ENCODE measurements at places on chromosomes 2 and 18.

DNA sequence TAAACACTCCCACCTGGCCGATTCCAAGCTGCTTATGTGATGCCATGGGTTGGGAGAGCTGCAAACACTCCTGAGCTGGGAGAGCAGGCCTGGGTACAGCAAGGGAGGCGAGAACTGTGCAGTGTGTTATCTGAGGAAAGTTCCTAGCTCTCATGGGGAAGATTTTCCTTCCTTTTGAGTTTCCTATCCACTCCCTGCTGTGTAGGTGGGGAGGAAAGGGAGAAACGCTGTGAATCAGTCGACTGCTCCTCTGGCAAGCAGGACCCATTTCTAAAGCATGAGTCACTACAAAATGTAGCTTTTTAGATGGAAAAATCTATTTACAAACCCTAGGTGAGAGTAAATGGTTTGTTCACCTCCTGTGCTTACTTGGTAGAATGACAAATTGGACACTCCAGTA lies 80.4 kb downstream of the SH3RF3 start:
- DNase-seq = no peak

DNA sequence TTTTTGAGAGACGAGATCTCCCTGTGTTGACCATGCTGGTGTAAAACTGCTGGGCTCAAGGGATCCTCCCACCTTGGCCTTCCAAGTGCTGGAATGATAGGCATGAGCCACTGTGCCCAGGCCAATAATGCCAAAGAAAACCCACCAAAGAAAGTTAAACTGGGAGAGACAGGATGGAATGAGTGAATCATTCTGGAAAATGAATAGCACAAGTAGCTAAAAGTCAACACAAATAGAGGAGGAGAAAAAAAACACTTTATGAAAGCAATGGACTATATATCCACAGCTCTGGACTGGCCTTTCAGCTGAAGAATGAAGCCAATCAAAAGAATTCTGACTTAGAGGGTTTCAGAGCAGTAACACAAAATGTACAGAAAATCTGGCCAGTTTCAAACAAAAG lies 23.9 kb downstream of the IAH1 start:
- no peak for DNase-seq

GRCh38 chr2:224466304-224466895 lies 64.5 kb upstream of the FAM124B start:
- DNase-seq = no peak

DNA sequence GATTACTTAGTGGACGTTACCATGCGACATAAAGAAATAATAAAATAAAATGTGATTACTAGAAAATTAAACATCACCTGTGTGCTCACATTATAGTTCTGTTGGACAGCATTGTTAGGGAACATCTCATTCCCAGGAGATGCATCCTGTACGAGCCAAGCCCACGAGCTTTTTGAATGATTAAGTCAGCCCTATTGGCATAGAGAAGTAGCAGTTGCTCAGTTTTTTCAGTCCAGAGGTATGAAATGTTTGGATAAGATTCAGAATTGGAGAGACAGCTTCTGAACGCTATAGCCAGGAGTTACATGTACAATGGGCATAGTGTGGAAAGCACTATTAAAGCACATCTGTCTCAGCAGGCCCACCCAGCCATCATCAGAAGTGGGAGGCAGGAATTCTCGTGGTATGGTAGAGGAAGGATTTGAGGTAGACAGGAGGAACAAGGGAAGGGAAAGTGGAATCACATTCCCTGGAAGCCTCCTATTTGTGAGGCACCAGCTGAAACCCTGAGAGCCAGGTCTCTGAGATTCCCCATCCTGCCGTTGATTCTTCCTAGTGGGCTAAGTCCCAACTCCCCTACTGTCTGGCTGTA lies 8.6 kb downstream of the SPATS2L start:
- DNase-seq = no peak

DNA sequence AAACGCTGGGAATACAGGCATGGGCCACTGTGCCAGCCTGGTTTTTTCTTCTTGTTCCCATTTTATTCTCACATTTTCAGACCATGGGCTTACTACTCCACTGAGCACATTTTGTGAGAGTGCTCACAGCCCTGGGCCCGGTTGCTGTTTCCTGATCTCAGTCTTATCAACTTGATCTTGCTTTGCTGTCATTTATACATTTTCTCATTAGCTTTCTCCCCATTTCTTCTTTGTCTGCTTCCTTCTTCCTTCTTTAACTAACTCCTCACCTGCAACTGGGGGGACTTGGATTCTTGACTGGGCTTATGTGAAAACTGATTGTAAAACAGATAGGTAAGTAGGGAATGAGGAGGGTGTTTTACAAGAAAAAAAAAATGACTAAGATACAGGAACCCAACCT lies 117.3 kb downstream of the PLB1 start:
- no peak for DNase-seq

- DNase-seq = no peak
Observed at GRCh38 chr2:107511970-107512789, 314.5 kb upstream of the RGPD4 start.

- DNase-seq = no peak
Observed at GRCh38 chr18:59052965-59053820, 86.5 kb upstream of the SEC11C start.

GRCh38 chr2:20428717-20429490 lies 18.0 kb upstream of the RHOB start:
- no peak for DNase-seq

DNA sequence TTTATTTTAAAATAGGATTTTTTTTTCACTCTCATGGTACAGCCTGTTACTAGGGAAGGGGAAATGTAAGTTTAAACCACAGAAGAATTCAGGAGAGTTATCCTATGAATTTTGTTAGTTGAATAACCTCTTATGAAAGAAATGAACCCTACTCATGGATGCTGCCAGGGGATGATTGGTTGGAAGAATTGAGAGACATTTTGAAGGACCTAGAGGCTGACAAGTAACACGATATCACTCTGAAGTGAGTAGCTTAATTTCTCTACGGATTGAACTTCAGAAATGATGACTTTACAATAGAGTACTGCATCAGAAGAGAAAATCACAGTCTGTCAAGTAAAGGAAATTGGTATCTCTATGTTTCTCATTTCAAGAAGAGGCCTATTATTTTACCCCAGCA lies 1346.2 kb downstream of the SUCLG1 start:
- no peak for DNase-seq

- no peak for DNase-seq
Observed at GRCh38 chr2:7649461-7650228, 732.4 kb downstream of the RNF144A start.

GRCh38 chr2:137937246-137937645 lies 27.0 kb upstream of the HNMT start:
- no peak for DNase-seq

GRCh38 chr2:40197121-40197520 lies 254.8 kb downstream of the SLC8A1 start:
- DNase-seq = no peak

DNA sequence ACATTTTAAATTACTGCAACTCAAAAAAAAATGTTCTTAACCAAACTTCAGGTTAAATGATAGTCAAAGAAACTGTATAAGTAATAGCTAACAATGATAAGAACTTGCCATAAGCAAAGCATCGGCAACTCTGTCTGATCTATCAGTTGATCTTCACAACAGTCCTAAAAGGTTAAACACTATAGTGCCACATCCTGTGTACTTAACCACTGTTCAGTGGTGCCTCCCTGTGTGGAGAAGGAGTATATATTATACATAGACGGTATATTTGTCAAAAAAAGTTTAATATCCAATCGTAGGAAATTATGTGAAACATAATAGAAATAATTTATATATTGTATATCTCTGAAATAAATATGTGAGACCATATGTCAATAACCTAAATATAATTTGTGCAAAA lies 13.0 kb downstream of the DTNA start:
- DNase-seq = no peak

- DNase-seq = peak; percentile 17
Observed at GRCh38 chr18:62586151-62586774, 63.4 kb downstream of the ZCCHC2 start.

- DNase-seq = no peak
Observed at GRCh38 chr18:62572456-62572855, 49.6 kb downstream of the ZCCHC2 start.

DNA sequence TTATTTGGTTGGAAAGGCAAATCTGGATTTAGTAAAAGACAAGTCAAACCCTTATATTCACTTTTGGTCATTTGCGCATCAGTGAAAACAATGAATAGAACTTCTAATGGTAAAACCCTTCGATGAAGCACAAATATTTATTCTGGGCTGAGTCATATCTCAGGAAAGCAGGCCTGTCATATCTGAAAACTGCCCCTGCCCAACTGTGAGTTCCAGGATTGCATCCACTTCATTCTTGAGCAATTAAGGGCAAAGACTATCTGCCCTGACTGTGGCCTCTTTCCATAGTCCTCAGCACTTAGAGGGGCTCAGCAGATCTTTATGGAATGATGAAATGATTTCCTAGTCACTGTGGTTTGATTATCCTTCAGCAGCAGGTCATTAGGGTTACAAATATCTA lies 795.2 kb upstream of the ID2 start:
- DNase-seq = no peak

DNA sequence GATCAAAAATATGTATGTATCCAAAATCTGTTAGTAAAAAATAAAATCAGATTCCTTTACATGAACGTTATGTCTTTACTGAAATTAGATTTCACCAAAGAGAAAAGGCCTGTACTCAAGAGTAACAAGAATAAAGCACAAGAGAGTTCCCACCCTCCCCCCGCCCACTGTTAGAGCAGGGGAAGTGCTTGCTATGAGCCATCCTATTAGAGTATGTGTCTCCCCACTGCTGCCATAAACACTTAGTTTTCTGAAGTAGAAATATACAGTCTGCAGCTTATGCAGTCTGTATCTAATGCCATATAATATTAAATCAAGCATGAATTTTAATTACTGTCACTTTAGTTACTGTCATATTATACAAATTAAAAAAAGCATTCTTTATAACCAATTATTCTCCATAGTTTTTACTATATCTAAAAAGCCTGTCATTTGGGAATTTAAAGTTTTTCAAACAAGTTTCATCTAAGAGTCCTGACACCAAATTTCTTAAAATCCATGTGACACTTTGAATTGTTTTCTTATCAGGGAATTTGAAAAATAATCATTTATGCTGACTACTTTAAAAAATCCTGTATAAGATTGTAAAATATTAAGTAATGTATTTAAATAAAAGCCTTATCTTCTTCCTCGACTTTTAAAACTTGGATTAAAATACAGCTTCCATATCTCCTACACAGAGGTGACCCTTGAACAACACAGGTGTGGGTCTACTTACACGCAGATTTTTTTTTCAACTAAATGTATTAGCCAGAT lies 51.8 kb upstream of the GPR75 start:
- DNase-seq = no peak

GRCh38 chr18:31819106-31819924 lies 58.6 kb upstream of the SLC25A52 start:
- no peak for DNase-seq

DNA sequence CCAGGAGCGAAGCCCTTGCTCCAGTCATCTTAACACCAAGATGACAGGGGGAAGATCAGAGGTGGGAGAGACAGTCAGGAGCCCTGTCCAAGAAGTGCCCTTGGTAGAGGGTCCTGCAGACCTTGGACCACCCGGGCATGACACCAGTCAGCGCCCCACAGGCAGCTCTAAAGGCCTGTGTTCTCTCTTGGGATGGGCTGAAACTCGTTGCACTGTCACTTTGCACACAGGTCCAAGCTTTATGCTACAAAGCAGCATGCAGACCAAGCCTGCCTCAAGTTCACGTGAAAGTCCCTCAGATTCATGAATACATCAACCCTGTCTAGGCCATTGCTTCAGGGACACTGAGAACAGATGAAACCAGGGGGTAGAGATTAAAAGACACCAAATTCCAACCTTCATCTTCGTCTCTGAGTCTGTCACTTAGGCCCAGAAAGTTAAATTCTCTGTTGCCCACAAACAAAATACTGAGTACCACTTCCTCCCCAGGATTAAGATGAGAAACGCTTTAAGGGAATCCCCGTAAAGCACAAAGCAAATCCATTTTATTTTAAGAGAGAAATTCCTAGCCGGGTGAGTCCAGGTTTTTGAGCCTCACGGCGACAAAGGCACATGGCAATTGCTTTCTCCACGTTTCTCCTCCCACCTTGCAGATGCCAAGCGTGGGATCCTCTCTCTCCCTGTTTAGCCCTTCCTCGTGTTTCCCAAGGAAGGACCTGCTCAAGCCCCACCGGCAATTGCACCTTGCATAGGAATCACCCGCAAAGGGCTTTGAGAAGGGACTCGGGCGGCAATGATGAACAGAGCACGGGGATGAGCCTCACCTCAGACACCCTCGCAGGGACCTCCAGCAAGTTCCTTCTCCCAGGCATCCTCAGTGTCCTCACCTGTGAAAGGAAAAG lies 75.0 kb upstream of the ID2 start:
- no peak for DNase-seq

DNA sequence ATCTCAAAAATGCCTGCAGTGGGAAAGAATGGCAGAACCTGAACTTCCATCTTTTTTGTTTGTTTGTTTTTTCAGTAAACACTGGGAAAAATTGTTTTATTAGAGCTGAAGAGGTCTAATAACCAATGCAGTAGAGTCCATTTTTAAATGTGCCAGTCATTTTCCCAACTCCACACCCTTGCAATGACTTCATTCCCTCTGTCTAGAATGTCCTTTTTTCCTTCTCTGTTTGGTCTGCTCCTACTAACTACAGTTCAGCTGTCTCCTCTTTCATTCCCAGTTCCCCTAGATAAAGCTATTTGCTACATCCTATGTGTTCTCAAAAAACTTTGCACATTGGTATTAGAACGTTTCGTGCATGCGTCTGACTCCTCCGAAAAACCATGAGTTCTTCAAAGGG lies 9.3 kb upstream of the RAPH1 start:
- no peak for DNase-seq

- DNase-seq = no peak
Observed at GRCh38 chr2:124921191-124921590, 896.1 kb downstream of the CNTNAP5 start.

DNA sequence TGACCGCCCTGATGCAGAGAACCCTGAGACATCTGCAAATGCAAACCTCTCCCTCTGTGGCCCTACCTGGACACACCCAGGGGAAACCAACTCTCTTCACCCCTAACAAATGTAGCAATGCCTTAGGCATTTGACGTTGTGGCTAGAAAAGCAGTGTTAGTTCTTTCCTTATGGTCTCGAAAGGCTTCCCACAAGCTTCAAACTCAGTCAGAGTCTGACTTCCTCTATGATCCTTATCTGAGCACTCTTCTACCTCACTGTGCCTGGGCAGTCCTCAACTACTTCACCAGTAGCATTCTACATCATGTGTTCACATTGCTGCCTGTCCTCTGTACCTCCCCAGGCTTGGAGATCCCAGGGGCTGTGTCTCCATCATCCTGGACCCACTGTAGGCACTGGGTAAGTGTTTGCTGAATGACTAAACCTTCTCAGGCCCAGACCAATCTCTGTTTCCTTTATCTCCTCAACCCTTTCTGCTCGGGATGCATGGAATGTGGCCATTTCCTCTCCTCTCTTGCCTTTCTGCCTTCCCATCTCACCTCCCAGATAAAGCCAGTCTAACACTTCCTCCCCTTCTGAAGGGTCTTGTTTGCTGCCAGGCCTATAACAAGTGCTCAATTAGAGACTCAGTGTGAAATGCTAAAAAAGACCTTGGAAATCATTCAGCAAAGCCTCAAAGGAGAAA lies 91.7 kb upstream of the ACAA2 start:
- DNase-seq = no peak

Data from stimulated activated CD4-positive, alpha-beta T cell treated with anti-CD3 and anti-CD28 coated beads, Interleukin-15, amount 100 ng/mL, for 1 hour (primary cell).